Left kidney (tissue), 8 donors: ENCODE measurements at places on chromosomes 3 and 15. TPM values are rescaled to one million over a fixed set of nuclear protein-coding genes. Genes with fewer than 3 reads are reported as not detected.

CCDC39 gene
- polyA plus RNA-seq = 9.8 TPM

SH2D7 gene
- 0.98 TPM for polyA plus RNA-seq

TM6SF1 gene
- polyA plus RNA-seq = 3.2 TPM

ALS2CL gene
- polyA plus RNA-seq = 12.4 TPM

CLDN1 gene
- 58.2 TPM for polyA plus RNA-seq

C2CD4A gene
- polyA plus RNA-seq = 0.33 TPM

SKOR1 gene
- polyA plus RNA-seq = 0.70 TPM

AP2M1 gene
- polyA plus RNA-seq = 380 TPM

DNAH12 gene
- 3.0 TPM for polyA plus RNA-seq

GRK7 gene
- polyA plus RNA-seq = 0.18 TPM

AHSG gene
- polyA plus RNA-seq = 0.62 TPM

CILP gene
- polyA plus RNA-seq = 3.8 TPM

RFTN1 gene
- polyA plus RNA-seq = 28.8 TPM

KBTBD8 gene
- polyA plus RNA-seq = 1.4 TPM

SSUH2 gene
- polyA plus RNA-seq = 4.9 TPM
